ENCODE measurements at places on chromosomes 16 and 17.

DNA sequence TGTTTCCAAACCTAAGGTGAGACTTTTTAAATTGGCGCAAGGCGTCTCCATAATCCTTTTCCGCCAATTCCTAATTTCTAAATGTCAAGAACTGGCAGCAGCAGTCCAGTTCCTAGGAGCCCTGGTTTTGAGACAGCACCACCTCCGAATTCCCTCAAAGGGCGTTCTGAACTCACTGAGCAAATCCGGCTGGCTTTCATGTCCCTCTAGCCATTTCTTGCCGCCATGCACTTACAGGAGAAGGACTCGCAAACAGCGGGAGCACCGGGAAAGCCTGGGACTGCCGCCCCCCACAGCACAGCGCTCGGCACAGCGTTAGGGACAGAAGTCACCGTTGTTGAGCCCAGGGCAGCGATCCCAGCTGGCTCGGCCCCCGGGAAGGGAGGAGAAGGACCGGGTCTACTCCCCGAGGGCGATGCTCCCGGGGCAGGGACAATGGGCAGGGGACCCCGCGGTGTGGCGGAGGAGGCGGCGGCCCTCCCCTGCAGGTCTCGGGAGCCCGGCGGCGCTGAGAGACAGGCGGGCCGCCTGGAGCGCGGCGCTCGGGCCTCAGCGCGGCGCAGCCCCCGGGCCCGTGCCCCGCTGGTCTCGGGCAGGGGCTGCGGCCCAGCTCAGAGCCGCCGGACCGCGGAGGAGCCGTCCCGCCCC, 545 bp downstream of the ARHGAP17 start:
- DNase-seq, result peak; percentile 23

DNA sequence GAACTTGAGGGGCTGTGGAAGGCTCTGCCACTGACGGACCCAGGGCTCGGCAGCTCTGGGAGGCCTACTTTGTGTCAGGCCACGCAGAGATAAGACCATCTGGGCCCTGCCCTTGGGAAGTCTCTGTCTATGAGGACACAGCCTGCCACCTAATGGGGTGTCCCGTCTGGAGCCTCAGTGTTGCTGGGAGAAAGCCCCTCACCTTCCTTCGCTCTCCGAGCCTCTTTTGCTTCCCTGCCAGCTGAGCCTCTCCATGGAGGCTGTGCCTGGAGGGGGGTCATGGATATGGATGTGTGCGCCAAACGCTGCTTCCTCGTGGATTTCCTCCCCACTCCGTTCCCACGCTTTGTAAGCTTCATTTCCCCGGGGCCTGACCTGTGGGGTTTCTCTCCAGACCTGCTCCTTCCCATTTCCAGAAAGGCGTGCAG, 228.8 kb downstream of the SEC14L1 start:
- no peak for DNase-seq

- no peak for DNase-seq
Observed at GRCh38 chr16:87206646-87207451, 110.3 kb downstream of the C16orf95 start.

- peak; percentile 37 for DNase-seq
Observed at GRCh38 chr17:59154292-59154720, 680 bp downstream of the SKA2 start.

- DNase-seq, result peak; percentile 14
Observed at GRCh38 chr17:30278032-30278431, 13.7 kb downstream of the BLMH start.

All from HL-60 (cell line).